ENCODE measurements at places on chromosomes 13 and 19.
A peak's percentile ranks its signal among the peaks of the same experiment; 100 is the strongest.

- no peak for DNase-seq
These were observed 7.3 kb upstream of the MEDAG start for GRCh38 chr13:30898678-30899241.

DNA sequence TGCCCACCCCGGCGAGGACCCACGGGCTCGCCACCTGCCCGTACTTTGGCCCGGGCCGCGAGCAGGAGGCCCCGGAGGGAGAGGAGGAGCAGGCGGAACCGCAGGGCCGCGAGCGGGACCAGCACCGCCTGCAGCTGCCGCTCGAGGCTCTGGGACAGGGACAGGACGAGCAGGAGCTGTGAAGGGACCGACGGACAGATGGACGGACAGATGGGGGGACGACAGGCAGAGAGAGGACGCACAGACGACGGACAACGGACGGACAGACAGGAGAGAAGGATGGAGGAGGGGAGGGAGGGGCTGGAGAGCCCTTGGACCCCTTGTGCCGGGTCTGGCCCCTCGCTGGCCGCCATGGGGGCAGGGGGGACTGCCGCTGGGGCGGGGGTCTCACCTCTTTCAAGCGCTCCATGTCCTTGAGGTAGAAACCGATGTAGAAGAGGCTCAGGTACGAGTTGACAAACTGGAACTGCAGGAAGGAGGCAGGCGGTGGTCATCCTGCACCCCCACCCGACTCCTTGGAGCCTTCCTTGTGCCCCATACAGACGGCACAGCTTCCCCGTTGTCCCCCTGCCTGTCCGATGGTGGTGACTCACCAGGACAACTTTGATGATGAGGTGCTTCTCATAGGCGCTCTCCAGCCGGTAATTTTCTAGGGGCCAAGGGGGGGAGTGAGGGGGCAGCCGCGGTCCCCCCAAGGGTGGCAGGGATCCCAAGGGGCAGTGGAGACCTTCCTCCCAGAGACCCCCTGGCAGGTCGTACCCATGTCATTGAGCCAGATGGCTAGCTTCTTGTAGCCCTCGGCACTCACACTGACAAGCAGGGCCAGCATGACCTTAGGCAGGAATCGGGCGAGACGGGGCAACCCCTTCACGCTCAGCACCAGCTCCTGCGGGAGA is 5.0 kb downstream of the ANO8 start:
- no peak for DNase-seq

DNA sequence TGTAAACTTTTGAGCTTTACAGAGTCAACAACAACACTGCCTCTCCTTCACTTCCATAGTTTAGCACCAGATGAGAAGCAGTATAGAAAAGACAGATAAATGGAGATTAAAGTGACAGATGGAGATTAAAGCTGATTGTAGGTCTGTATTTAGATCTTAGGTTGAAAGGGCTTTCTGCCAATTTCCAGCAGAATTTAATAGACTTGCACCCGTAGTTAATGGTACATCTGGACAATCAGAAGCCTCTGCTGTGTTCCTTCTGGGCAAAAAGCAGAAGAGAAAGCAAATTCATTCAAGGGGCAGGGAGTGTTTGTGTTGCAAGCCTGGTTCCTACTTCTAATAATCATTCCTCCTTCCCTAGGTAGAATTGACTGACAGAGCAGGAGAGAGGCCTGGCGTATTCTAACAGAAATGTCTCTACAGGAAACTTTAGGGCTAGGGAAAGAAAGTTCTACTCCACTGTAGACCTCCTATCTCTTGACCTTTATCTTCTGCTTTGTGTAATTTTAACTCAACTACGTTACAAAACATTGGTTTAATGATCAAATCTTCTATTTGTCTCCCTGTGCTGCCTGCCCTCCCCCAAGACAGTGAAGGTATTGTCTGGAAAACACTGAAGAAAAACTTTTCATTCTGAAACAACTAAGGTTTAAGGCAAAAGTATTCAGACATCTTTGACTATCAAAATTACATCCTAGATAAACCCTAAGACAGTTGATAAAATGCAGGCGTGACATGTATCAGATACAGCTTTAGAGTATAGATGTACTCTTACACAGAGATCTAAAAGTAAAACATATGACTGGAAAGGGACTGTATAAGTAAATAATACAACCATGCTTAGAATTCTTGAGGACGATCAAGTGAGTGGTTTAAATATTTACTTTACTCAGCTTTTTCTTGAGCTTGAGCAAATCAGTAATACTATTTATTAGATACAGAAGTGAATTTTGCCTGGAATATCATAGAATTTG is 44.4 kb downstream of the GPC6 start:
- no peak for DNase-seq

DNA sequence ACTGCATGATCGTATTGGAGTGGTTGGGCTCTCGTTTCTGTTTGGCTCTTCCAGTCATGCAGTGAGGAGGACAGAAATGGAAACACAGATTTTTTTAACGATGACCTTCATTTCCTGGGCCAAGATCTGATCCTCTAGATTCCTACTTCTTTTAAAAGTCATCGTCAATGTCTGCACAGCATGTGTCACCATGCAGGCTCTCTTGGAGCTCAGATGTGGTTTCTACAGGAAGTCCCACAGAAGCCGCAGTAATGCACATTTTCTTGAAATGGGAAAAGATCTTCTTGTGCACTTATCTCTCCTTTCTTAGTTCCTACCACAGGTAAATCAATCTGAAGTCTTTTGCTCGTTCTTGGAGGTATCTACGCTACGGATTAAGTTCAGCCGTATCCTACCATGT is 626.9 kb downstream of the EFNB2 start:
- no peak for DNase-seq

DNA sequence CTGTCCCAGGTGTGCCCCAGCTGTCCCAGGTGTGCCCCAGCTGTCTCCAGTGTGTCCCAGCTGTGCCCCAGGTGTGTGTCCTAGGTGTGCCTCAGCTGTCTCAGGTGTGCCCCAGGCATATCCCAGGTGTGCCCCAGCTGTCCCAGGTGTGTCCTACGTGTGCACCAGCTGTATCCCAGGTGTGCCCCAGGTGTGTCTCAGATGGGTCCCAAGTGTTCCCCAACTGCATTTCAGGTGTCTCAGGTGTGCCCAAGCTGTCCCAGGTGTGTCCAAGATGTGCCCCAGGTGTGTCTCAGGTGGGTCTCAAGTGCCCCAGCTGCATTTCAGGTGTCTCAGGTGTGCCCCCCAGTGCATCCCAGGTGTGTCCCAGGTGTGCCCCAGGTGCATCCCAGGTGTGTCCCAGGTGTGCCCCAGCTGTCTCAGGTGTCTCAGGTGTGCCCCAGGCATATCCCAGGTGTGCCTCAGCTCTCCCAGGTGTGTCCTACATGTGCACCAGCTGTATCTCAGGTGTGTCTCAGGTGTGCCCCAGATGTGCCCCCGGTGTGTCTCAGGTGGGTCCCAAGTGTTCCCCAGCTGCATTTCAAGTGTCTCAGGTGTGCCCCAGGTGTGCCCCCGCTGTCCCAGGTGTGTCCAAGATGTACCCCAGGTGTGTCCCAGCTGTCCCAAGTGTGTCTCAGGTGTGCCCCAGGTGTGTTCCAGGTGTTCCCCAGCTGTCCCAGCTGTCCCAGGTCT is 1.3 kb upstream of the GRK1 start:
- DNase-seq: peak; percentile 19

- DNase-seq: no peak
These were observed 12.2 kb downstream of the GJA3 start for GRCh38 chr13:20148501-20149183.

DNA sequence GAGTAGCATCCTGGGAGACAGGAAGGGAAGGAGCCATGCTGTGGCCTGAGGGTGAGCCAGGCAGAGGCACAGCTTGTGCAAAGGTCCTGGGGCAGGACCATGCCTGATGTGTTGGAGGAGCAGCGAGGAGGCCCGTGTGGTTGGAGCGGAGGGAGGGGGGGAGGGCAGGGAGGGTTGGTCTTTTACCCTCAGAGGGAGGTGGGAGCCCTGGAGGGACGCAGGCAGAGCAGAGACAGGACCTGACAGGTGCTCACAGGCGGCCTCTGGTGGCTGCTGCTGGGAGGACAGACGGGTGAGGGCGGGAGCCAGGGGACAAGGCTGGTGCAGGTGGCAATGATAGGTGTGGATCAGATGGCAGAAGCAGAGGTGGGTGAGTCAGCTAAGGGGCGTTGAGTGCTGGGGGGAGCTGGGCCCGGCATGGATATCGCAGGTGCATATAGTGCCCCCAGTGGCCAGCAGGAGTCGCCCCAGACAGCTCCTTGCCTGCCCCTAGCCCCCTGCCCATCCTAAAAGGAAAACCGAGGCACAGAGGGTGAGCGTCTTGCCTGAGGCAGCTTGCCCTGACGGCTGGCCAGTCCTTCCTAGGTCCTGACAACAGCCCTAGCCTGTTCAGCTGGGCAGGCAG is 9.8 kb upstream of the GNA15 start:
- DNase-seq: peak; percentile 85

All from activated CD4-positive, CD25-positive, alpha-beta regulatory T cell treated with anti-CD3 and anti-CD28 coated beads, Interleukin-2, amount 50 U/mL, for 72 hours (primary cell).